ENCODE measurements at places on chromosomes 2 and 18. TPM values are rescaled to one million over a fixed set of nuclear protein-coding genes. Genes with fewer than 3 reads are reported as not detected.

UNC80 gene
- not detected for total RNA-seq

TPO gene
- total RNA-seq, result not detected

HDHD2 gene
- 12.9 TPM for total RNA-seq

B3GNT2 gene
- total RNA-seq, result 3.3 TPM

PUM2 gene
- 33.3 TPM for total RNA-seq

LBX2 gene
- 3.8 TPM for total RNA-seq

TTR gene
- not detected for total RNA-seq

GEN1 gene
- total RNA-seq, result 3.3 TPM

LIMS3 gene
- total RNA-seq, result 1.6 TPM

CCDC88A gene
- 32.9 TPM for total RNA-seq

LIMS4 gene
- 0.77 TPM for total RNA-seq

SALL3 gene
- not detected for total RNA-seq

ZSWIM2 gene
- total RNA-seq, result not detected

DES gene
- total RNA-seq, result 2.4 TPM

ANKRD30BL gene
- total RNA-seq, result not detected

MAL gene
- total RNA-seq, result 0.17 TPM

AQP12A gene
- total RNA-seq, result not detected

GNLY gene
- total RNA-seq, result not detected

PSD4 gene
- total RNA-seq, result 0.17 TPM

NEURL3 gene
- total RNA-seq, result 0.16 TPM

TP53I3 gene
- 99.1 TPM for total RNA-seq

GPBAR1 gene
- total RNA-seq, result not detected

CKAP2L gene
- total RNA-seq, result 1.3 TPM

Data from bronchial smooth muscle cell (primary cell).